ENCODE measurements at places on chromosomes 2 and 18. TPM values are rescaled to one million over a fixed set of nuclear protein-coding genes. Genes with fewer than 3 reads are reported as not detected.

The KIF5C gene
- 0.58 TPM for total RNA-seq

The TUBB8B gene
- not detected for total RNA-seq

The SLC9A2 gene
- under 0.01 TPM for total RNA-seq

The REG3A gene
- total RNA-seq, result not detected

All from smooth muscle cell of trachea (primary cell).